NCI-H1417 treated with DMSO at 0.1 percent for 48 hours (cell line): ENCODE measurements at places on chromosomes 1 and 21.

- DNase-seq, result no peak
Measured at GRCh38 chr1:62417351-62417999, 19.4 kb upstream of the USP1 start.

DNA sequence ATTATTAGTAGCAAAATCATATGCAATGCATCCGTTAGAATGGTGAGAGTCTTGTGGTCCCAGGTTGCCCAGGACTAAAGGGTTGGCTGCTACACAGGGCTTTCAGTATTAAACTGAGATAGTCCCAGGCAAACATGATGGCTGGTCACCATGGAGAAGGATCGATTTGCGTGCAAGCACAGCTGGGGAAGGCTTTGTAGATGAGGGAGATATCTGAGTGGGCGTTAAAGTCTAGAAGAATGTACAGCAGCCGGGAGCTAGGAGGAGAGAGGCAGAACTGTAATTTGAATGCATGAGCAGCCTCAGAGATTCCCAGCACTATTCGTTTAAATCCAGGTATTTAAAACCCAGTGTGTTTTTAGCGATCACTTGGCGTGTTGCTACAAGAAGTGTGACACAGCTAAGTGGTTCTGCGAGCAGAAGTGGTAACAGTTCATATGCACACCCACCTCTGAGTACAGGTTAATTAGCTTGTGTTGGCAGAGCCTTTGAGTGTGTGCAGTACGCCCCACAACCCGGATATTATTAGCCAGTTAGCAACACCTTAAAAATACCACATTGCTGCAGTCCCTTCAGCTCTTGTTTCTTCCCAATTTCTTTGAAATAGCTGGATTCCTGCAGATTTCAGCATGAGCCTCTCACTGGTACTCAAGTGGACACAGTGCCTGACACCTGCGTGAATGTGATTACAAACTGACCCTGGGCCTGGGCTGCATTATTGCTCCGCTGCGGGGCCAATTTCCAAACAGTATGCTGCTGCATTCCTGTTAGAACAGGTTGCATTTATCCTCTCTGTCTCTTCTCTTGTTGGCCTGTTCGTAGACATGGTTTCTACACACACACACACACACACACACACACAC is 67.2 kb upstream of the SCAF4 start:
- no peak for DNase-seq

DNA sequence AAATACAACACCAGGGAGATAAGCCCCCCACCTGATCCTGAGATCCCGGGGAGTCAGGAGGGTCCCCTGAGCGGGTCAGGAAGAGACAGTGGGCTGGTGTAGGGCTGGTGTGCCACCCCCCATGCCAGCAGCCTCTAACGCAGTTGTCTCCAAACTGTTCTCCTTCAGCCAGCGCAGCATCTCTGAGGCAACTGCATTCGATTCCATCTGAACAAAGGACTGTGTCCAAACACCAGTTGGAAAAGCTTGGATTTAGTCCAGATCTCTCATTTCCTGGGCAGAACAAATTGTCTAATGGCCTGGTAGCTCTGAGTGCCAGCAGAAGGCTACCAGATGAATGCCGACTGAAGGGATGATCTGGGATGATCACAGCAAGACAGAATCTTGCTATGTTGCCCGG is 44.1 kb upstream of the EIF4G3 start:
- DNase-seq, result no peak

GRCh38 chr1:155305881-155306391 is 2.7 kb upstream of the FDPS start:
- no peak for DNase-seq

GRCh38 chr1:232650845-232651244 is 20.9 kb upstream of the SIPA1L2 start:
- no peak for DNase-seq

GRCh38 chr1:236066828-236067386 is 2.0 kb upstream of the NID1 start:
- no peak for DNase-seq

GRCh38 chr1:91829293-91830153 is 56.4 kb downstream of the TGFBR3 start:
- DNase-seq, result no peak

GRCh38 chr1:47690341-47691250 is 252.8 kb downstream of the FOXD2 start:
- no peak for DNase-seq

- no peak for DNase-seq
Measured at GRCh38 chr21:15370462-15370975, 305.7 kb upstream of the NRIP1 start.

DNA sequence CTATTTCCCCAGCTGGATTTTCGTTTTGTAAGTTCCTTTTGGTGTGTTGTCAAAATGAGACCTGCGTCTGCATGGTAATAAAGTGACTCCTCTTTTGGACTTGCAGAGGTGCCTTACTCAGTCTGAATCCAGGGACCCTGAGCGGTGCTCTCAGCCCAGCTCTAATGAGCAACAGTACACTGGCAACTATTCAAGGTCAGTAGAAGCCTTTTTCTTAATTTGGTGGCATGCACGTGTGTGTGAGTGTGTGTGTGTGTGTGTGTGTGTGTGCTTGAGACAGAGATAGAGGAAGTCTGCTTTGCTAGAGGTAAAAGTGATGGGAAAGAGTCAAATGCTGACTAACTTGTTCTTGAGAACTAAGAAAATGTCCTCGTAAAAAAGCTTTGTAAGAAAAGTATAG is 105.4 kb downstream of the CD247 start:
- no peak for DNase-seq

GRCh38 chr1:63148825-63149645 is 173.3 kb upstream of the FOXD3 start:
- DNase-seq, result no peak

DNA sequence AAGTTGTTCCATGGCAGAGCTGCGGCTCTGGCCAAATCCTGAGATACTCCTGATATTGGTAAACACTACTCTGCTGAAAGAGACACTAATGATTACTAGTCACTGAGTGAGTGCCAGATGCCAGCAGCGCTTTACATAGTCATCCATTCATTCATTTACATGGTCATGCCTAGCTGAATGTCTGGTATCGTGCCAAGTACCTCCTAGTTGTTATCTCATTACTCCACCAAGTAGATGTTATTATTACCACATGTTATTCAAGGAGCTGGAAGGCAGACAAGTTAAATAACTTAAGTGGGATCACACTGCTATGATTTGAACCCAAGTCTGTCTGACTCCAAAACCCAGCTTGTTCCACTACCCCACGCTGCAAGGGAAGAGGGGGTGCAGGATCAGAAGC is 4.7 kb downstream of the OLFML2B start:
- DNase-seq, result no peak

DNA sequence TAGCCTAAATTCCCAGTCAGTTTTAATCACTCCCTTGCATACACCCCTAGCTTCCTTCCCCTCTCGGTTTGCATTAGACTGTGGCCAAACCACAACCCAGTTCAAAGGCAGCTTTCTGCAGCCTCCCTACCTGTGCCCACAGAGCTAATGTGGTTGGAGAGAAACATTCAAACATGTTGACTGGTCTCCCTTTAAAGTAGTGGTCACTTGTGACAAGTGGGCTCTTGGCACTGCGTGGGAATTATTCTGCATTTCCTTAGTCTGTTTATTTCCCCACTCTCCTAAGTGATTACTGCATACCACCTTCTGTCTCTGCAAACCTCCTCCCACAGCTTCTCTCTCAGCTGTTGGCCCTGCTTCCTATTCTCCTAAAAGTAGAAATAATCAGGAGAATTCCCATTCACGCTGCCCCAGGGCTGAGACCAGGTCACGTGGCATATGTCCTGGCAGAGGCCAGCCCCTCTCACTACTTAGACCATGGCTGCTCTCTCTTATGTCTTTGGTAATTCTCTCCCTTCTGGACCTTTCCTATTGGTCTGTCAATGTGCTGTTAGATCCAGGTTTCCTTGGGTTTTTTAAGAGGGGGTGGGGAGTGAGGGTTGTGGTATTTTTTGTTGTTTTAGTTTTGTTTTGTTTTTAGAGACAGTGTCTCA is 38.4 kb upstream of the CD101 start:
- DNase-seq, result no peak

GRCh38 chr1:84298684-84299535 is 2.6 kb upstream of the SAMD13 start:
- DNase-seq, result no peak

- no peak for DNase-seq
Measured at GRCh38 chr1:90512441-90512840, 204.7 kb downstream of the BARHL2 start.

DNA sequence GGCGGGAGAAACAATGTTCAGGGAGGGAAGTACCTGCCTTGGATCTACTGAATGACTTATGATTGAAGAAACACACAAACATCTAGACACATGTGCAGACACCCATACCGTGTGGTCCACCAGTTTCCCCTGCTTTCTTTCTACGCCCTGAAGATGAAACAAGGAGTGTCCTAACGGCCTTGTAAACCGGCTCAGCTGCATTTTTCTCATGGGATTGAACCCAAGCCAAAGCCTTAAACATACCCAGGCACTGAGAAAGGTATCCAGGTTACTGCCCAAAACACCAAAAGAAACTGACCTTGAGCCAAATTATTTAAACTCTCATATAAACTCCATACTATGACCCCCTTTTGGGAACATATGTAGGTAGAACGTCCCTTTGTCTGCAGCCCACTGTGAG is 630.0 kb upstream of the RGS18 start:
- no peak for DNase-seq

GRCh38 chr1:151568626-151569088 is 28.5 kb downstream of the TUFT1 start:
- DNase-seq, result no peak

DNA sequence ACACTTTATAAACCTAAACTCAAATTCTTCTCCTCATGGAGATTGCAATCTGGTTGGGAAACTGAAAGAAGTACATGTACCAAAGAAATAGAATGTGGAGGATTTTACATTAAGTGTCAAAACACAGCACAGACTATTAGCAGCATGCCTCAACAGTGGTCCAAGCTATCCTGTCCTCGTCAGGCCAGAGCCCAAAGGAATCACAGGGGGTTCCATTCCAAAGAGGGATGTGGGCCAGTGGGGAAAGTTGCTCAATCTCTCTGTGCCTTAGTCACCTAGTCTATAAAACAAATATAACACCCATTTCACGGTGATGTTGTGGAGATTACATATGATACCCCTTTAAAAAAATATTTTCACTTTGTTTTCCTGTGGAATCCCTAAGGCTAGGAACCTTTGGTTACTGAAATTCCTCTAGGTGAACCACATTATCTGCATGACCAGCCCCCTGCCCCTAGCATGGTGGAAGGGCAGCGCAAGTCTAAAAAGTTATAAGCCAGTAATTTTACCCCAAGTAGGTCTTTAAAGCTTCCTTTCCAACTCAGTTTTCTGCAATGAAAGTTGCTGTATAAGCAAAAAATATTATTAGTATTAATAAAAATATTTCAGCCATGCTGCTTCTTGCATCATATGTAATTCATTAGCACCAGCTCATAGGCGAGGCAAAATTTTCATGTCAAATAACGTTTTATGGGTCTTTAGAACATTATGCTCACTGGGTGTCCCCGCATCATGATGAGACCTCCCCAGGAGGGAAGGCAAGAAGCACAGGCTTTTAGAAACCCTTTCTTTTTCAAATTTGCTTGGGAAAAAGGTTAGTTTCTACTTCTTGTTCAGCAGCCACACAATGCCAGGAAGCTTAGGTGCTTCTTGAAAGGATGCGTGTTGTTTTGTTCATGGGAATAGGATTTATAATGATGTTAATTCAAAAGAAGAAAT is 548.8 kb upstream of the PKN2 start:
- no peak for DNase-seq

DNA sequence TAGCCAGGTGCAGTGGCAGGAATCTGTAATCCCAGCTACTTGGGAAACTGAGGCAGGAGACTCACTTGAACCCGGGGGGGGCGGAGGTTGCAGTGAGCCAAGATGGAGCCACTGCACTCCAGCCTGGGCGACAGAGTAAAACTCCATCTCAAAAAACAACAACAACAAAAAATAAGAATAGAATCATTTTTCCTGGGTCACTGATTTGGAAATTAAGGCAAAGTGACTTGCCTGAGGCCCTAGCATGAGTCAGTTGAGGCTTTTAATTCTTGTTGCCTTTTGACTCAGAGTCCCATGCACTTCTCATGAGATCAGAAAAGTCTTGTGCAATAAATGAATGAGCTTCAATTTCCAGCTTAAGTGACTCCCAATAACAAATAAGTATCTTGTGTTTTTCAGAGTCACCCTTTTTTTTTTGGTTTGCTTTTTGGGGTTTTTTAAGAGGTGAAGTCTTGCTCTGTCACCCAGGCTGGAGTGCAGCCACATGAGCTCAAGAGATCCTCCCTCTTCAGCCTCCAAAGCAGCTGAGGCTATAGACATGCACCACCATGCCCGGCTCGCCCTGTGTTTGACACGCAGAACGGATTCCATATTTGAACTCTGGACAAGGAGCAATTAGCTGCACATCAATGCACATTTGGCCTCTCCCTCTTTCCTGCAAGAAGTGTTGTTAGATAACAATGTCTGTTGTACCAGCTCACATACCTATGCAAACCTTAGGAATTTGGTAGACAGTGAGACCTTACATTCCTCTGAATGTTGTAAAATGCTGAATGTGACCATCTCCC is 3.4 kb upstream of the PLEKHM2 start:
- DNase-seq, result no peak

DNA sequence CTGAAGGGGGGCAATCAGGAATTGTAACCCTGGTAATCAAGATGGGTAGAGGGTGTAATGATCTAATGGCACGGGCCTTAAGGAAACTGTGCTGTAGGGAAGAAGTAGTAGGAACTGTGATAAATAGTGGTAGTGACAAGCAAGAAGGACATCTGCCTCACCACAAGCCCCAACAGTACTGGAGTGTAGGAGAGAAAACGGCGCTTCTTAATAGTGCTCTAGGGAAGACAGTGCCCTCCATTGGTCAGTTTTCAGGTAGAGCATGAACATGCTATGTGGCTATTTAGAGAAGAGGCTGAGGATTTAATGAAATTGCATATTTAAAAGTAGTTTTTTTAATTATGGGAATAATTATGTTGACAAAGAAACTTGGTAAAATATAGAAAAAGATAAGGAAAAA is 32.2 kb downstream of the SLC30A7 start:
- no peak for DNase-seq

DNA sequence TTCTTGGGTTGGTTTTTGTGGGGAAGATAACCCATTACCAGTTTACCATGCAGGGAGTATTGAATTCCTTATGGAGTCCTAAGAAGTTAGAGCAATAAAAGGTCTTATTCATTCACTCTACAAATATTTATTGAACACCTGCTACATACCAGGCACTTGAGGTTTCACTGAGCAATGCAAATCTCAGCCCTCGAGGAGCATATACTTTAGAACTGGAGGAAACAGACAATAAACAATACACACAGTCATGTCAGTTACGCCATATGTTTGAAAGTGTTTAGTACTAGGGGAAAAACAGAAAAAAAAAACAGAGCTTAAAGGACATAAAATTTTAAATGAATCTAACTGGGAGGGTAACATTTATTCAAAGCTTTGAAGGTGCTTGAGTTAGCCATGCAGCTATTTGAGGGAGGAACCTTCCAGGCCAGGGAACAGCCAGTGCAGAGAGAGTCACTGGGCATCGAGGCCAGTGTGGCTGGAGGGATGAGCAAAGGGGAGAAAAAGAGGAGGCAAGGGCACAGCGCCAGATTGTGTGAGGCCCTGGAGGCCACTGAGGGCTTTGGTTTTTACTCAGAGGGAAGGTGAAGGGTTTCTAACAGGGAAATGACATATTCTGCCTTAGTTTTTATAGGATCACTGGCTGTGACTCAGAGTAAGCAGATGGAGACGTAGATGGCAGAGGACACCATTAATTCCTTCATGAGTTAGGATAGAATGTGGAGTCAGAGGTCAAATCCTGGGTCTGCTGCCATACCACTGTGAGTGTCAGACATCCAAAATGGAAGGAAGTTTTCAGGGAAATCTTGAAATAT is 32.7 kb downstream of the C1orf21 start:
- DNase-seq, result no peak

GRCh38 chr1:182366596-182366995 is 25.0 kb downstream of the GLUL start:
- no peak for DNase-seq

GRCh38 chr1:164886101-164886500 is 327.1 kb downstream of the PBX1 start:
- DNase-seq, result no peak
